ENCODE measurements at places on chromosomes 2 and 18.

- DNase-seq: no peak
These were observed 75.0 kb upstream of the MMADHC start for GRCh38 chr2:149662556-149662955.

GRCh38 chr2:107338059-107338458, 452.1 kb upstream of the ST6GAL2 start:
- DNase-seq: no peak

DNA sequence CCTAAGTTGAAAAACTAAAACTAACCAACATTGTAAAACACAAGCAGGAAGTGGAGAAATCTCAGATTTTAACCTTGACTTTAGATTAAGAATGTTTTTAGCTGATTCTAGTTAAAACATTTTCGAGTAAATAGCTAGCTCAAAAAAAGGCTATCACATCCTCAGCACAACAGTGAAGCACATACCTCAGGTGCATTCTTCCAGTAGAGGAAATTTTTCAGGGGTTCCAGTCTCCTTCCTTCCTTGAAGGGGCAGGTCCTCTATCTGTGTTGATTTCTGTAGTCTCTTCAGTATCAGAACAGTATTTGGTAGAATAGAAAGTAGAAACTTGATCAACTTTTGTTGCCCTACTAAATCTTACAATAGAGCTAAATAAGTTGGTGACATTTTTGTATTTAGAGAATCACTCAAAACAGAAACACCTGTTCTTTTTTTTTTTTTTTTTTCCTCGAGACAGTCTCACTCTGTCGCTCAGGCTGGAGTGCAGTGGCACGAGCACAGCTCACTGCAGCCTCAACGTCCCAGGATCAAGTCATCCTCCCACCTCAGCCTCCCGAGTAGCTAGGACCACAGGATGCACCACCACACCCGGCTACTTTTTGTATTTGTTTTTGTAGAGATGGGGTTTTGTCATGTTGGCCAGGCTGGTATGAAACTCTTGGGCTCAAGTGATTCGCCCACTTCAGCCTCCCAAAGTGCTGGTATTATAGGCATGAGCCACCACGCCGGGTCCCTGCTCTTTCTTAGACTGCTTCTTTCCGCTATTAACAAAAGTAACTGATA, 6.9 kb upstream of the GPR155 start:
- no peak for DNase-seq

GRCh38 chr18:79625195-79625923, 54.2 kb upstream of the CTDP1 start:
- no peak for DNase-seq

- no peak for DNase-seq
These were observed 100.1 kb downstream of the MYCN start for GRCh38 chr2:16040271-16041010.
